Activated naive CD4-positive, alpha-beta T cell treated with anti-CD3 and anti-CD28 coated beads for 36 hours (primary cell): ENCODE measurements at places on chromosomes 1 and 21. TPM values are rescaled to one million over a fixed set of nuclear protein-coding genes. Genes with fewer than 3 reads are reported as not detected.
A peak's percentile ranks its signal among the peaks of the same experiment; 100 is the strongest.

DNA sequence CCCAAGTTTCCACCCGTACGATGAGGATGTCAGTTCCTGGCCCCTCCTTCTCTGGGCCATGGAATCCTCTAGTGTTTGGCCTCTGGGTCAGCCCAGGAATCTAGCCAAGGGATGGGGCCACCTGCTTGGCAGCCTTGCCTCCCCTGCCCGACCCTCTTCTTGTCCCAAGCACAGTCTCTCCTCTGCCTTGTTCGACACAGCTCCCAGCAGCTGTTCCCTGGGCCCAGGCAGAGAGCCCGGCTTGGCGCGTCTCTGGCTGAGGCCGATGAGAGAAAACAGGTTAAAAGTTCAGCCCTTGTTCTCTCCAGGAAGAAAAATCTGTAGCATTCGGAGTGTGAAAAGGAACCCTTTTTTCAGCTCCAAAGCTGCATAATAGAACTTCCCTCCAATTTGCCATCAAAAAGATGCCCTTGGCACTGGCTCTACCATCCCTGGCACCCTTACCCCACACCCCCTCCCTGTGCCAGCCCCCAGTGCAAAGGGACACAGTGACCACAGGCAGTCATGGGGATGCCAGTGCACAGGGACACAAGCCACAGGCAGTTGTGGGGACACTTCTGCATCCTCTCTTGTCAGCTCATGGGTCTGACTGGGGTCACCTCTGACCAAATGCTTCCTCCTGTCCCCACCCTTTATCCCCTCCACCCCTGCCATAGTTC lies 68.4 kb downstream of the EPHB2 start:
- H3K27ac ChIP-seq = no peak overlapping the region
- no peak overlapping the region for H3K4me3 ChIP-seq
- peaks cover 4% of the 10 kb centered on the region for H3K27me3 ChIP-seq
- DNase-seq = no peak
- no peaks in the 10 kb centered on the region for H3K4me1 ChIP-seq

- H3K36me3 ChIP-seq = no peaks in the 10 kb centered on the region
- peaks cover 5% of the 10 kb centered on the region for H3K27me3 ChIP-seq
- H3K4me3 ChIP-seq = no peak overlapping the region
- no peaks in the 10 kb centered on the region for H3K4me1 ChIP-seq
Observed at GRCh38 chr1:111795401-111795800, 39.7 kb downstream of the DDX20 start.

DNA sequence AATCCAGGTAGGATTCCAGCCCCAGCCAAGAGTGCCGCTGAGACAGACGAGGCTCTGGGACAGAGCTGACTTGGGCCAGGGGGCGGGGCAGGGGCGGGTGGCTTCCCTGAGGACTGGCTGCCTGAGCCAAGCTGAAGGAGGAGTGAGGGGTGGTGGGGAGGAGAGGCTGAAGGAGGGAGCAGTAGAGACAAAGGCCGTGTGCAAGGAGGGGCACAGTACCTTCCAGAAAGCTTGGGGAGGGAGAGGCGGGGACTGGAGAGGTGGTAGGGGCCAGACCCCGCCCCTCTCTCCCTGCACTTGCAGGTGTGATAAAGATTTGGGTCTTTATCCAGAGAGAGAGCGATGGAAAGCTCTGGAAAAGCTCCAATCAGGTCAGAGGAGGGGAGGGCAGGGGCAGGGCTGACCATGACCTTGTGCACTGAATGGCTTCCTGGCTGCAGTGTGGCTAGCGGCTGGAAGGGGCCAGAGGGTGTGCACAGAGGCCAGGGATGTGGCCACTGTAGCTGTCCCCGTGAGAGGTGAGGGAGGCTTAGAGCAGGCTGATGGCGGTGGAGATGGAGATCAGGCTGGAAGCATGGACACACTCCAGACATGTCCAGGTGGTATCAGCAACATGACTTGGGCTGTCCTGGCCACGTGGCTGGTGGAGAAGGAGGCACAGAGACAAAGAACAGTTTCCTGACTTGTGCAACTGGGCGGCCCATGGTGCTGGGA lies 6.7 kb upstream of the EPHA8 start:
- peaks cover 45% of the 10 kb centered on the region for H3K27me3 ChIP-seq
- no peak overlapping the region for H3K27ac ChIP-seq
- no peaks in the 10 kb centered on the region for H3K4me1 ChIP-seq
- H3K36me3 ChIP-seq = no peaks in the 10 kb centered on the region
- DNase-seq = no peak
- no peak overlapping the region for H3K4me3 ChIP-seq

DNA sequence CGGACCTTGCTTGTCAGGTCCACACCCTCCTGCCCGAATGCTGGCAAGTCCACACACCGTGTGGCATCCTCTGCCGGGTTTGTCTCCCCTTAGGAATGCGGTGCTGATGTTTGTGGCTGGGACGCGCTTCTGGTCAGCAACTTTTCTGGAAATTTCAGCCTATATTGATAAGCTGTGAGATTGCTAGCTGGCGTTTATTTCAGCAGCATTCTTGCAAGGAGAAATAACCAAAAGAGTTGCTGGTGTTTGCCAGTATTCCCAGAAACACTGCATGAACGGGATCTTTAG lies 601 bp downstream of the CEPT1 start:
- H3K27ac ChIP-seq = no peak overlapping the region
- peaks cover 50% of the 10 kb centered on the region for H3K4me1 ChIP-seq
- peak overlapping the region; percentile 94 for H3K4me3 ChIP-seq
- DNase-seq = no peak
- H3K36me3 ChIP-seq = peaks cover 10% of the 10 kb centered on the region

- no peak overlapping the region for H3K27ac ChIP-seq
- no peak overlapping the region for H3K4me3 ChIP-seq
- no peaks in the 10 kb centered on the region for H3K4me1 ChIP-seq
- peak; percentile 22 for DNase-seq
- peaks cover 18% of the 10 kb centered on the region for H3K27me3 ChIP-seq
Observed at GRCh38 chr1:34549199-34549598, 205.6 kb upstream of the GJB5 start.

Gene CCSAP
- 4.9 TPM for total RNA-seq
